Smooth muscle cell of the brain vasculature (primary cell): ENCODE measurements at places on chromosomes 16 and 17.

- no peak for DNase-seq
Observed at GRCh38 chr17:21029036-21029435, 13.8 kb downstream of the USP22 start.

GRCh38 chr17:11487469-11487868 lies 110.8 kb upstream of the DNAH9 start:
- DNase-seq = no peak

- DNase-seq = no peak
Observed at GRCh38 chr17:4334776-4335584, 31.5 kb downstream of the UBE2G1 start.

DNA sequence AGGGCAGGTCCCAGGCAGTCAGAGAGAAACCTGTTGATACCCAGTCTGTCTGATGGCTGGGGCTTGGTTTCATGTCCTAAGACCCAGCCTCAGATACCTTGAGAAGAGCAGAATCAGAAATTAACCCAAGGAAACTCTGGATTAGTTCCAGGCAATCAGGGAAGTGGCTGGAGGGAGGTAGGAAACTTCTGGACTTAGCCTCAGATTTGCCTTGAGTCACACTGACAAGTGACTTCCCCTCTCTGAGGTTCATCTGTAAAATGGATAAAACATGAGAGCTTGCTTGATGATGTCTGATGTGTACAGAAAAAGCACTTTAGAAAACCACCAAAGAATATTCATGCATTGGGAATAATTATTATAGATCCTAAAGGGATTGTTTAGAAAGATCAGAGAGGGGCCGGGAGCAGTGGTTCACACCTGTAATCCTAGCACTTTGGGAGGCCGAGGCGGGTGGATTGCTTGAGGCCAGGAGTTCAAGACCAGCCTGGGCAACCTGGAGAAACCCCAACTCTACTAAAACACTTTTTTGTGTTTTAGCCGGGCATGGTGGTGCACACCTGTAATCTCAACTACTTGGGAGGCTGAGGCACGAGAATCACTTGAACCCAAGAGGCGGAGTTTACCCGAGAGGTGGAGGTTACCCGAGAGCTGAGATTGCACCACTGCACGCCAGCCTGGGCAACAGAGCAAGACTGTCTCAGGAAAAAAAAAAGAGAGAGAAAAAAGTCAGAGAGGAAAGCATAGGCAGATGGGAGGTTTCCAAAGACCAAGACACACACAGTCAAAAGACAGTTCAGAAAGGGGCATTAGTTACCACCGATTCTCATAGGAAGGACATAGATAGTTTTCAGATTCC lies 3.8 kb downstream of the CIITA start:
- no peak for DNase-seq

DNA sequence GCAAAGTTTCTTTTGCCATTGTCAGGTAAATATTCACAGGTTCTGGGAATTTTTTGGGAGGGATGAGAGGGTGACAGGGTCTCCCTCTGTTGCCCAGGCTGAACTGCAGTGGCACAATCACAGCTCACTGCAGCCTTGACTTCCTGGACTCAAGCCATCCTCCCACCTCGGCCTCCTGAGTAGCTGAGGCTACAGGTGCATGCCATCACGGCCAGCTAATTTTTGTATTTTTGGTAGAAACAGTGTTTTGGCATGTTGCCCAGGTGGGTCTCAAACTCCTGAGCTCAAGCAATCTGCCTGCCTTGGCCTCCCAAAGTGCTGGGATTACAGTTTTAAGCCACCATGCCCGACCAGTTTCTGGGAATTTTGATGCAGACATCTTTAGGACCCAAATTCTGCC lies 53.0 kb downstream of the IQCK start:
- no peak for DNase-seq

DNA sequence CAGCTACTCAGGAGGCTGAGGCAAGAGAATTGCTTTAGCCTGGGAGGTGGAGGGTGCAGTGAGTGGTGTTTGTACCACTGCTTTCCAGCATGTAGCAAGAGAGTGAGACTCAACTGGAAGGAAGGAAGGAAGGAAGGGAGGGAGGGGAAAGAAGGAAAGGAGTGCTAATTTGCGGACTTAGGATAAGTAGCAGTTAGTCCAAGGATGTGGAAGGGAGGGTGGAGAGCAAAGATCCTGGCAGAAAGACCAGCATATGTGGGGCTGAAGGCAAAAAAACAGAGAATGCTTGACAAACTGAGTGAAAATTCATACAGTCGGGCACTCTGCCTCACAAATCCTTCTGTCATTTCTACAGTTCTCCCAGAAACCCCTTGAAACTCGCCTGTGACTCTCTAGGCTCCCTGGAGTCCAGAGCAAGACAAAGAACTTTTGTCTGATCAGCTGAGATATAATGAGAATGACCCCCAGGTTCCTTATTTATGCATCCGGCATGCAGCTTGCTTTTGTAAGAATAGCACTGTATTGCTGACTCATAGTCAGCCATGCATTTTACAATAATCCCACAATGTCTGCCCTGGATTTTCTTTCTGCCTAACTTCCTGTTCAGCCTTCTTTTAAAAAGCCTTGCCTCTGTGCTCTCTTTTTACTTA lies 31.5 kb downstream of the CDK5RAP3 start:
- DNase-seq = no peak

- no peak for DNase-seq
Observed at GRCh38 chr17:9334536-9335446, 240.8 kb downstream of the STX8 start.
